ENCODE measurements at places on chromosomes 13 and 19.

DNA sequence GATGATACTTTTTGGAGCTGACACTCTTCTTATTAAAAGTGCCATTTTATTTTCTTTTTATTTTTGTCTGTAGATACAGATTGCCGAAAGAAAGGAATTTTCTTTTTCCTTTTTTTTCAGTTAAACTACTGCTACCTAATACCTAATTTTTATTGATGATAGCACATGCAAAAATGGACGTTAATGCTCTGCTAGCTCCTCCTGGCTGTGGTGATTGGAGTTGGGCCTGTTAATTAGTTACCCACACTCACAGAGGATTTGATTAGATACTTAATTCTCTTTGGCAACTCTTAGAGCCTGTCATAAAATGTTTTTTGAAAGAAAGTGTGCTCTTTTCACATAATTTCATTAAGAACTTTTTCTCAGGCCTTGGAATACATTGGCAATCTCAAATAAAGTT, 366.8 kb downstream of the DCT start:
- DNase-seq: no peak

- DNase-seq: peak; percentile 77
Observed at GRCh38 chr19:4811328-4812131, 20.0 kb downstream of the TICAM1 start.

- DNase-seq: peak; percentile 22
Observed at GRCh38 chr13:42548731-42549551, 25.0 kb upstream of the TNFSF11 start.

- no peak for DNase-seq
Observed at GRCh38 chr19:6138066-6138465, 2.6 kb downstream of the ACSBG2 start.

GRCh38 chr13:33464345-33464744, 178.8 kb upstream of the STARD13 start:
- DNase-seq: no peak

- peak; percentile 11 for DNase-seq
Observed at GRCh38 chr13:40876020-40876738, 86.8 kb downstream of the SLC25A15 start.

DNA sequence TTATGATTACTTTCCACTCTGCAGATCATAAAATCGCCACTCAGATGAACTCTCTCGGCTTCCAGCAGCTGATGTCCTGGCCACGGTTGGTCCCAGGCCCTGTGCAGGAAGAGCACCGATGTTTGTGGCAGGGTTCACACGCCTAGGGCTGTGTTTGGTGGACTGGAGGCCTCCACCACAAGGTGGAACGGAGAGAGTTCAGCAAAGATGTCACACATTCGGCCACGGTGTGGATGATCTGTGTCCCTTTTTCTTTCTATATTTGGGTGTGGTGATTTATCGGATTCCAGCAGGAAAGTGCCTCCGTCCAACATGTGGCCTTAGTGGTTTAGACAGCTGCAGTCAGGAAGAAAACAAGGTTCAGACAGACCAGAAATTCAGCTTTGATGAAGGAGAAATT, 521 bp upstream of the SHISA2 start:
- DNase-seq: no peak

GRCh38 chr13:49779721-49780120, 12.8 kb downstream of the KPNA3 start:
- DNase-seq: no peak

GRCh38 chr19:35545855-35546381, 492 bp downstream of the TMEM147 start:
- peak; percentile 49 for DNase-seq

- DNase-seq: no peak
Observed at GRCh38 chr13:76717092-76717491, 169.1 kb downstream of the KCTD12 start.

- no peak for DNase-seq
Observed at GRCh38 chr13:96273196-96273595, 183.3 kb downstream of the HS6ST3 start.

DNA sequence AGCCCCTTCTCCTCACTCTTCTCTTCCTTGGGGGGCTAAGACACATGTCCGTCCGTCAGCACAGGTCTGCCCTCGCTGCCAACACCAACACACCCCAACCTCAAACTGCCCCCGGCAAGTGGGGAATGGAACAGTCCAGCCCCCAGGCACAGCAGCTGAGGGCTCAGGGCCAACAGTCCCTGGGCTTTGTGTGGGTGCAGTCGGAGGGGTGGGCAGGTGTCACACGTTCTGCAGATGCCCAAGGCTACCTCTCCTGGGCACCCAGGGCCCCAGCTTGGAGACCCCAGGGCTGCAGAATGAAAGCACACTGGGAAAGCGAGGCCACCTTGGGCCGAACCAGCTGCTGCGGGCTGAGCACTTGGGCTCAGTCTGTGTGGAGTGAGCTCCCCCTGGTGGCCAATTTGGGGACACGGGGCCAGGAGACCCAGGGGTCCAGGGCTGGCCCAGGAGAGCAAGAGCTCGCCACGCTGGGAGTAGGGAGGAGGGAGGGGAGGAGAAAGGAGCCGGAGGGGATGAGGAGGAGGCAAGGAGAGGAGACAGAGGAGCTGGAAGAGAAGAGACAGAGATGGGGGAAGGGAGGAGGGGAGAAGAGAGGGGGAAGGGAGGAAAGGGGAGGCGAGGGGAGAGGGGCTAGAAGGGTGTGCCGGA, 14.0 kb upstream of the ATP8B3 start:
- peak; percentile 87 for DNase-seq

- DNase-seq: no peak
Observed at GRCh38 chr13:20840568-20840967, 62.0 kb downstream of the XPO4 start.

DNA sequence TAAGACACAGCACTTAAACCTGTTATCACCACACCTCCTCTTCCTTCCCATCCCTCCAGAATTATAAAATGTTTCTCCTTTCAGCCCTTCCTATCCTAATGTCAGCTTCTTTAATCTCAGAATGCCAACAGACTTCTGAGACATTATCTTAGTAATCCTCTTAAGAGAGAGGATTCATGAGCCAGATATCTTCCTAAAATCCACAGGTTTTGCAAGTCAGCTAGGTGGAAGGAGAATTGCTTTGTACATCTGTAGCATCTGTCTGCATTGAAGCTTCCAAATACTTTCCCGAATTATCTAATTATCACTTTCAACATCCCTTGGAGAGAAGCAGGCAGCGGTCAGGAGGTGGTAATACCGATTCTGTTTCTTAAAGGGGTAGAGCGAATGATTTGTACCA, 179.1 kb downstream of the DCT start:
- DNase-seq: no peak

DNA sequence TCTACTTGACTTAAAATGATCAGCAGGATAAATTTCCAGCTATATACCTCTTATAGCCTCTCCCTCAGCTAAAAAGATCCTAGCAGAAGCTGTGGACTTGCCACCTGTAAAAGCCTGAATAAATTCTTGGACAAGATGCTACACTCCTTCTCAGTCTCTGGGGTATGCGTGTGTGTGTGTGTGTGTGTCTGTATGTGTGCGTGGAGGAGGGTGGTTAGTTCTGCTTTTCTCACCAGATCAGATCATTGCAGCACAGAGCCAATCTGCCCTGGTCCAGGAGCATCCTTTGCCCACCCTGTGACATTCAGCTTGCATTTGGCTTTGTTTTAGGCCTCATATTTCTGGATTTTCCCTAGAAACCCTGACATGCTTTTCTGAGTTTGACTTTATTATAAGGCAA, 438.3 kb downstream of the RFC3 start:
- no peak for DNase-seq

DNA sequence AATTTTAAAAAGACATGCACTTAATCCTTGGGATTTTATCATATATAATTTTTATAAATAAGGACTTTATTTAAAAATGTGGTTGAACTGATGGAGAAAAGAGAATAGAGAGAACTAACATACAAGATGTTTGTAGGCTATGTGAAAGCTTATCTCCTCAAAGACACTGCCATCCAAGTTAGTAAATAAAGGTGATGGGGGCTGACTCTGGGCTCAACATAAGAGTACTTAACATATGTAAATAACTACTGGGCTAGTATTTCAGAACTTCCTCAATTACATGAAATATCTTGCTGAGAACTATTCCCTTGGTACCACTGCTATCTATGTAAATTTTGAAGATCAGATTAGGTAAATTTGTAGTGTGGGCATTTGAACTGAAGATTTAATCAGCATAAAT, 1017.3 kb upstream of the PCDH20 start:
- DNase-seq: no peak

- no peak for DNase-seq
Observed at GRCh38 chr13:66528180-66528579, 702.0 kb downstream of the PCDH9 start.

GRCh38 chr13:77528834-77529500, 6.5 kb upstream of the SCEL start:
- DNase-seq: no peak
